ENCODE measurements at places on chromosomes 3 and 15. TPM values are rescaled to one million over a fixed set of nuclear protein-coding genes. Genes with fewer than 3 reads are reported as not detected.

- DNase-seq = no peak
Measured at GRCh38 chr15:40787344-40787841, 17.6 kb downstream of the C15orf62 start.

The TUSC7 gene
- not detected for total RNA-seq

The WDR49 gene
- total RNA-seq = 1.8 TPM

The DNASE1L3 gene
- 1.6 TPM for total RNA-seq

DNA sequence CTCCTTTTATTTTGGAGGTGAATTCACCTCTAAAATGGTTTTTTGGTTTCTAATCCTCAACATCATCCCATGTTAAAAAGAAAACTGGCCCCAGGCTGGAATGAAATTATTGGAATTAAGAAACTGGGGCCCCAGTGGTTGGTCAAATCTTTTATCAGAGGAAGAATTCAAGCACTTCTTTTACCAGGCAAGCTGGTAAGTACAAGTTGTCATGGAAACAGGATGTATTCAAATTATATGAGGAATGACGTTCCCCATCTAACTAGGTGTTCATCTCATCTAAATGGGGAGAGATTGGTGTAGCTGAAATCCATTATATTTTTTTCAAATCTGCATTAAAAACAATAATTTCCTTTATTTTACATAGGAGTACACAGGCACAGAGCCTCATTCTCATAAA, 9.7 kb upstream of the EIF4E3 start:
- no peak for DNase-seq

The CLDN11 gene
- 1.8 TPM for total RNA-seq

DNA sequence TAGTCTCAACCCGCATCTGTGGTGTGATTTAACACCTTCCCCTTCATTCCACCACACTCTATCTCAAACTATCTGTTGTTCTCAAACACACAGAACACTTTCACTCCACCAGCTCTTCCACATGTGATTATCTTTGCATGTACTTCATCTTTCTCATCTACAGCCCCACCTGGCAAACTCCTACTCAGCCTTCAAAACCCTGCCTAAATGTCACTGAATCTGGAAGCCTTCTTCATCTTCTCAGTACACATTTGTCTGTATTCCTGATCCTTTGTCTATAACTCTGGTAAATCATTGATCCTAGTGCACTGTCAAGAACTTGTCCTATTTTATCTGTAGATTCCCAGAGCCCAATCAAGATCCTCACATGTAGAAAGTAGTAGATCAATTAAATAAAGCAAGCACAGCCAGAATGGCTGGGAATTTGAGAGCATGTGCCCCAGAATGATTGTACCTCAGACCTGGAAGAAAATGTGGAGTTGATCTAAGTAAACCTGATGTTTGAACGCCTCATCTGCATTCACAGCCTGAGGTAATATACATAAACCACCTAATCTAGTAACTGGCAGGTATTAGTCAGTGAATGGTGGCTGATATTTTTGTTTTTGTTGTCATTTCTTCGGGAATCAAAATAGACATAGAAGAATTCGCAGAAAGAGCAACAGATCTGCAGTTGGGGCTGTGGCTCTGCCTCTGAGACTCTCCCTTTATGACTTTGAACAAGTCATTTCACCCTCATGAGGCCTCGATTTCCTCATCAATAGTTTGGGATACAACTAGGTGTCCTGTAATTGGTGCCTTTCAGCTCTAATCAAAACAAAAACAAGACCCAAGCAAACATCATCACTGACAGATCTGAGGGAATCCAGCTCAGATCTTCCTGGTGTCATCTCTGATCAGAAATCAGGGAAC, 28.0 kb upstream of the MAGEF1 start:
- DNase-seq = no peak

The MME gene
- total RNA-seq = 4.7 TPM

DNA sequence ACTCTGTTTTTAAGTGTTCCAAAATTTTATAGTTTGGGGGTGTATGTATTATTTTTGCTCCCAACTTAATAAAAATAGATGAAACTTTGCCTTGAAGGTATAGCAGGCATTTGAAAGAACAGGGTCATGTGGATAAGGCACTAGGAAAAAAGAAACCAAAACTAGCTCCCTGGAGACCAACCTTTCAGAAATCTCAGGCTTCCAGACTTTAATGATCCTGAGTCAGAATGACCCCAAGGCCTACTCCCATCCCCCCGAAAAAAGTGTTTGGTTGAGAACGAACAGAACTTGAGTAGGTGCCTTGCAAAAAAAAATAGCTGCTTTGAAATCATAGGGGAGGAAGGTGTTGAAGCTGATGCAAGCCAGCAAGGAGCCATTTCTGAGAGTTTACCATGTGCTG, 309.5 kb downstream of the THSD4 start:
- DNase-seq = no peak

GRCh38 chr15:49361370-49361769, 61.7 kb upstream of the FGF7 start:
- DNase-seq = no peak

DNA sequence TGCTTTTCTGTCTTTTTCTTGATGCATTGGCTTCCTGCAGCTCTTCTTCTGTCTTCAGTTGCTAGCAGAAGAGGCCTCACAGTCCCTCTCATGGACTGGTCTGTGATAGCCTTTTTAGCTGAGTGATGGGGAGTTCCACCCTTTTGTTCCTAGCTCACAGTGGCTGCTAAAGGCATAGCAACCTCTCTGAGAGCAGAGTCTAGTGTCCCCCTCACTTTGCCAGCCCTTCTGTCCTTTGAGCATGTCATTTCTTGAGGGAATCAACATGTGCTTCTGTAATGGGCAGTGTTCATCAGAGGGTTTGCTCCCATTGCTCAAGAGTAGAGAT, 44.4 kb downstream of the GAP43 start:
- DNase-seq = no peak

Data from endothelial cell (in vitro differentiated cells).